ENCODE measurements at places on chromosomes 11 and 22.

DNA sequence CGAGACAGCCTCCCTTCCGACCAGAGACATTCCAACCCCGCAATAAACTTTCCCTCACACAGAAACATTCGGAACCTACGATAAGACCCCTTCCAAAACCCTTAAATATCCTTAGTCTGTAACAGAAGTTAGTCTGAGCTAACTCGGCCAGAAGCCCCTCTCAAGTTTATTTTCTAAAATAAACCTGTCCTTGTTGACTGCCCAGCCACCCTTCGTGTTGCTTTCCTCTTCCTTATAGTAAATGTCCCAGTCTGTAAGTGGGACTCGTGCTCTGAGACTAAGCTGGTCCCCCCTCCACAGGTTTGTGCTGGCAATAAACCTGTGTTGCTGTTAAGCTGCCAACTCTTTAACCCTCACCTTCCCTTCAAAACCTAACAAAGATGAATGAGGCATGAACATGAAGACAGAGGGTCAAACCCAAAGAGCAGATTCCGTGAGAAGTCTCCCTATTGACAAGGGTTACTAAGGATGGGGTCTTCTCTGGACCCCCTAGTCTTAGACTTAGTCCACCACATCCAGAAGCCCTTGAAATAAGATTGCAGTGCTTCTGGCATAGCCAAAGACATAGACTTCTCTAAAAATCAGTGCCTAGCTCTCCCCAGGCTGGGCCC, 18.2 kb downstream of the MIF start:
- DNase-seq = no peak

GRCh38 chr11:62542750-62543567, 3.6 kb downstream of the AHNAK start:
- DNase-seq = peak; percentile 76

GRCh38 chr11:125114518-125114917, 3.1 kb upstream of the TMEM218 start:
- no peak for DNase-seq

DNA sequence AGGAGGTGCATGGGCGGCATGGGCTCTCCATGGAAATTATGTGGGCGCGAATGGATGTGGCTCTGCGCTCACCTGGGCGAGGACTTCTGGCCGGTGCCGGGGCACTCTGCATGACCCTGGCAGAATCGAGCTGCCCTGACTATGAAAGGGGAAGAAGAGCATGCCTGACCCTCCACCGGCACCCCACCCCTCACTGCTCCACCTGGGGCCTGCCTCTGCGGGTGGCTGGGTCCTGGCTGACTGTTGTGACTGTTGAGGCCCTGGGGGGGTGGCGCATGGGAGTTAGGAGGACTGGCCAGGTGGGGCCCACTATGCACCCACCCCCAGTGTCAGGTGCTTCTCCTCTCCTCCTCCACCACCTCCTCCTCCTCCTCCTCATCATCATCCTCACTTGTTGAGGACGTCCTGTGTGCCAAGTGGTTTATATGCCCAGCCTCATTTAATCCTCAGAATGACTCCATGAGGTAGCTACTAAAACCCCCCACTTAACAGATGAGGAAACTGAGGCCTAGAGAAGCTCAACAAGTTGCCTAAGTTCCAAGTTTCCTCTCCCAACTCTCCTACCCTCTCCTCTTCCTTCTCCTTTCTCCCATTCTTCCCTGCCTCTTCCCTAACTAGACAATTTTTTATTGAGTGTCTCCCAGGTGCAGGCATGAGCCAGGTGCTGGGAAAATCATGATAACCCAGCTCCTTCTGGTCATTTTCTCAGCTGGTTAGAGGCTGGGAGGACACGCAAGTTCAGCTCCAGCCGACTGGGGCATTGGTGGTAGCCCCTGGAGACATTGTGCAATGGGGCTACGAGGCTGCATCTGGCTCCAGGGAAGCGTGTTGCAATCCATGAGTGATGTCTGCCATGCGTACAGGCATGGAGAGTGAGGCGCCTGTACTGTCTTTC, 2.3 kb downstream of the MYEOV start:
- no peak for DNase-seq

DNA sequence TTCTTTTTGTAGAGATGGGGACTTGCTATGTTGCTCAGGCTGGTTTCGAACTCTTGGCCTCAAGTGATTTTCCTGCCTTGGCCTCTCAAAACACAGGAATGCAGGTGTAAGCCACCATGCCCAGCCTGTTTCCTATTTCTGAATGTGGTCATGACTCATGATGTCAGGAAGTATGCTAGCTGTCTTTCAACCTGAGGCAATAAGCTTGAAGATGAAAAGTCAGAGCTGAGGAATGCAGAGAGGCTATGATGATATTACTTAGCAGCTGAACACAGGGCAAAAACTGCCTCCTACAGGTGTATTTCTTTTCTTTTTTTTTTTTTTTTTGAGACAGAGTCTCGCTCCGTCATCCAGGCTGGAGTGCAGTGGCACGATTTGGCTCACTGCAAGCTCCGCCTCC, 9.0 kb upstream of the NUCB2 start:
- no peak for DNase-seq

DNA sequence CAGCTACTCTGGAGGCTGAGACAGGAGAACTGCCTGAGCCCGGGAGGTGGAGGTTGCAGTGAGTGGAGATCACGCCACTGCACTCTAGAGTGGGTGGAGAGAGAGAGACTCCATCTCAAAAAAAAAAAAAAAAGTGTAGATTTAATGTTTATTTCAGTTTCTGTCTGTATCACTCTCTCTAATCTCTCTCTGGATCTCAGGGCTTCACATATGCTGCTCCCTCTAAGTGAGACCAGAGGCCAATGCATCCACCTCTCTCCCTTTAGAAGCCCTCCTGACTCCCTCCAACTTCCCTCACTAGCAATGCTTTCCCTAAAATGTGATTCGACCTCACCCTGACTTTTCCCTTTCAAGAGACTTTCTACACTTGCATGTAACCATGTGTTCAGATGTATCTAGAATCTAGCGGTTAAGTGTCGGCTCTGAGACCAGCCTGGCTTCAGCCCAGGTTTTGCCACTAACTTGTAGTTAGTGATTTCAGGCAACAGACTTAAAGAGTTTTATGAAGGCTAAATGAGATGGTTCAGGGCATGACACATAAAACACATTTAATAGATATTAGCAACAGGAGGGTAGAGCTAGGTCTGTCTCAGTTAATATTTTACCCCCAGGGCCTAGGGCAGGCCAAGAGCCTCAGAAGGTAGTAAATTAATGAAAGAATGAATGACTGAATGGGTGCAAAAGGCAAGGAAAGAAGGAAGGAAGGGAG, 364.3 kb downstream of the LARGE1 start:
- no peak for DNase-seq

DNA sequence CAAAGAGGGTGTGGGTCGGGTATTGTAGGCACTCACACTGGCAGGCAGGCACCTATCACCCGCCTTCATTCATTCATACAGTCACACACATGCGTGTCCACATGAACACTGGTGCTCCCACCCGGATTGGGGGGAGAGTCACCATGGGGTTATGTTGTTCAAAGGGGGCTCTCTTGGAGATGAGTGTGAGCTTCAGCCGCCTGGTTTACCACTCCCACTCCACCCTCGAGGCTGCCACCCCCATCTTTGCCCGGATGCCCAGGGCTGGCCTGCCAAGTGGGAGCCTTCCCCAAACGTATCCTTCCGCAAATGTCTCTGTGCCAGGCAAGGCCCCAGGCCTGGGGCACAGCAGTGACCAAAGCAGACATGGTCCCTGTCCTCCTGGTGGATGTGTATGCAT, 22.6 kb downstream of the MRGPRD start:
- DNase-seq = no peak

GRCh38 chr11:79672786-79673185, 232.0 kb upstream of the TENM4 start:
- DNase-seq = no peak

DNA sequence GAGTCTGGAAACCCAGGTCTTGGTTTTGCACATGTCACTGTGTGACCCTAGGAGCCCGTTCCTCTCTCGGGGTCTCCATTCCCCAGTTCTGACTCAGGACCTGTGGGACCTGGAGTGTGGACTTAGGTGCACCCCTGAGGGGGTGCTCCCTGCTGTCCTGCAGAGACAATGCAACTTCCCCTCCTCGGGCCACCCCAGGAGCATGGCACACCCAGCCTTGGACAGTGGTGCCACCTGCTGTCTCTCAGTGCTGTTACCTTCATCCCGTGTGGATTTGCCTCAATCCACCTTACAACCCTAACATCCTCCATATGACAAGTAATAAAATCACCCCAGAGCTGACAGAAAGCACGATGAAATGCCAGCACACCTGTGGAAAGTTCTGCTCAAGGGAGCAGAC, 27.5 kb upstream of the CRYBB3 start:
- no peak for DNase-seq

GRCh38 chr22:27667121-27667843, 134.3 kb downstream of the MN1 start:
- DNase-seq = no peak

- peak; percentile 7 for DNase-seq
These were observed 10.5 kb downstream of the KLHL35 start for GRCh38 chr11:75422248-75423231.

- no peak for DNase-seq
These were observed 847.9 kb upstream of the ANO3 start for GRCh38 chr11:25483915-25484635.

DNA sequence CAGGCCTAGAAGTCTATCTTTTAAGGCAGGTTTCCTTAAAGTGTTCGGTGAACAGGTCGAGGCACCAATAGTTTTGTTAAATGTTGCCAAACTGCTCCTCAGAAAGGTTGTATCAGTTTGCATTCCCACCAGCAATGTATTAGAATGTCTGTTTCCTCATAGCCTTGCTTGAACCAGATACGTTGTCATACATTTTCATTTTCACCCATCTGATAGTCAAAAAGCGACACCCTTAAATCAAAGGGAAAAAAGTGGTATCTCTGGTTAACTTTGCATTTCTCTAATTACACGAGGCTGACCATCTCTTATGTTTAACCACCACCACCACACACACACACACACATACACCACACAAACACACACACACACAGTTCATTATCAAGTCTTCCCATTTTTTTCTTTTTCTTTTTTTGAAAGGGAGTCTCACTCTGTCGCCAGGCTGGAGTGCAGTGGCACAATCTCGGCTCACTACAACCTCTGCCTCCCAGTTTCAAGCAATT, 16.3 kb downstream of the PRR14L start:
- DNase-seq = no peak

DNA sequence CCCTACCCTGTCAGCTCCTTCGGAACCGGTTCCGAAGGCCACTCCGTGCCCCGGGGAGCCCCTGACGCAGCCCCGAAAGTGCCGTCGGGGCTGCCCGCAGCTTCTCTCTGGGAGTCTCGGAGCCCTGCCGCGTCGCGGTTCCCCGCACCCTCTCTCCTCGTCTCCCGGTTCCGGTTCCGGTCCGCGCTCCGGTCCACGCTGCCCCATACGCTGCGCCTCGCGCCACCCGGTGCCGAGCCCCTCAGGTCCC, 618 bp downstream of the MTA2 start:
- peak; percentile 39 for DNase-seq

- DNase-seq = no peak
These were observed 107.7 kb downstream of the CRYBB2 start for GRCh38 chr22:25327018-25327755.

- DNase-seq = no peak
These were observed 2.8 kb downstream of the AAMDC start for GRCh38 chr11:77823775-77824174.

DNA sequence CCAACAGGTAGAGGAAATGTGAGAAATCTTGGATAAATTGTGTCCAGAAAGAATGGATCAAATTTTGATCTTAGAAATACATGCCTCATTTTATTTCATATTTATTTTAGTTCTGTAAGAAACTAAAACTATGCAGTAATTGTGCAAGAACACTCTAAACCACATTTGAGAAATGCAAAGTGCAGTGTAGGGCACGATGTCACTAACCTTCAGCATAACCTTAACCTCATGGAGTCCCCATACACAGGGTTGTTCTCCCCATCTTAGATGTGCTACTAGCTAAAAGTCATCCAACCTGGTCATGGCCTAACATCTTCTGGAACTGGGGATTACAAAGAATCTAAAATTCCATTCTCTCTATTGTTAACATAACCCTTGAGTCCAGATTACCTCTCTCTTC, 48.4 kb upstream of the ARHGAP42 start:
- no peak for DNase-seq

- DNase-seq = no peak
These were observed 1.6 kb downstream of the FGF19 start for GRCh38 chr11:69702239-69702691.

- DNase-seq = no peak
These were observed 41.1 kb downstream of the LIF start for GRCh38 chr22:30205281-30206115.

DNA sequence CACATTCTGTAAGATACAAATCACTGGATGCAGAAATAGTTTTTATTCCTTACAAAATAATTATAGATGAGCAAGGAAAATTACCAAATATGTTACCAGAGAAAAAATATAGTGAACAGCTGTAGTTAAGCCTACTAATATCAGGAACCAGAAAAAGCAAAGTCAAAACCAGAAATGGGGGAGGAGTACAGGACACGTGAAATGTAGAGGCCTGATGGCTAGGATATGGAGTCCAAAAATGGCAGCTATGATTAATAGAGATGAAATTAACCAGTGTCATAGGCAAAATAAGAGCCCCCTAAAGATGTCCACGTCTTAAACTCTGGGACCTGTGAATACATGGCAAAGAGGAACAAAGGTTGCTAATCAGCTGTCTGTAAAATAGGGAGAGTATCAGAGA, 34.1 kb downstream of the MRE11 start:
- no peak for DNase-seq

DNA sequence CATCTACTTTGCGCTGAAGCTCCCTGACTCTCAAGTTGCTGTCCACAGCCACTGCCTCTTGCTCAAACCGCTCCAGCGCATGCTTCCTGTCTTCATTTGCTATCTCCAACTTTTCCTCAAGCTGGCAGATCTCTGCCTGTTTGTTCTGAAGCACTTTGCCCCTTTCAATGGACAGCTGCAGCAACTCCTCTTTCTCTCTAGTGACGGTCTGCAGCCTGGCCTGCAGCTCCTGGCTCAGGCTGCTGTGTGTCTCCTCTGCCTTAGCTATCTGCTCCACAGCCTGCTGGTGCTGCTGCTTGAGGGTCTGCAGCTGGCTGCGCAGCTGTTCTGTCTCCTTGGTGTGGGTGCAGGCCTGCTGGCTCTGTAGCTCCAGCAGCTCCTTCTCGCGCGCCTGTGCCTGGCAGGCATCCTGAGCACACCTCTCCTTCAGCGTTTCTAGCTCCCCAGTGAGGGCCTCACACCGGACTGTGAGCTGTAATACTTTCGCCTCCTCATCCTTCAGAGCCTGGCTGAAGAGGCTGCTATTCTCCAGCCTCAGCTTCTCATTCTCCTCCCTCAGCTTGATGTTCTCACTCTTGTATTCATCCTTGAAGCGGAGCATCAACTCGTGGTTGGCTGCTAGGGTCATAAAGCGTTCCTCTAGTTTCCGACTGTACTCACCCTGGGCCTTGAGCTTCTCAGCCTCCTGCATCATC, 723 bp downstream of the CCDC89 start:
- DNase-seq = no peak

Measured in GM12892 (cell line).